ENCODE measurements at places on chromosomes 6 and 20.

- DNase-seq: no peak
These were observed 352.8 kb upstream of the SYNCRIP start for GRCh38 chr6:85995339-85996033.

- no peak for DNase-seq
These were observed 268.3 kb downstream of the TFAP2C start for GRCh38 chr20:56897318-56897957.

- DNase-seq: no peak
These were observed 153.6 kb downstream of the ZFAND3 start for GRCh38 chr6:37972994-37973757.

DNA sequence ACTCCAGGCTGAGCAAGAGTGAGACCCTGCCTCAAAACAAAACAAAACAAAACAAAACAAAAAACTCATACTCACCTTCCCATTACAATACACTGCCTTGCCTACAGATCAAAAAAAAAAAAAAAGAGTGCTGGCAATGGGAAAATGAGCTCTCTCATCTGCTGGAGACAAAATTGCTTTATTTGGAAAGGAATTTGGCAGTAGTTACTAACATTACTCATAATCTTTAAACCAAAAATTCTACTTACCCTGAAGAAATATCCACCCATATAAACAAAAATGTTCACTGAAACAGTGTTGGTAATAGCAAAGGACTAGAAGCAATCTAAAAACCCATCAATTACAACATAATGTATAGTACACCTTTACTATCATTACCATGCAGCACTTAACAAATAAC is 120.4 kb downstream of the RNGTT start:
- no peak for DNase-seq

GRCh38 chr20:50320901-50321796 is 130.5 kb downstream of the CEBPB start:
- no peak for DNase-seq

- no peak for DNase-seq
These were observed 12.2 kb downstream of the HLA-DRB5 start for GRCh38 chr6:32517654-32518445.

DNA sequence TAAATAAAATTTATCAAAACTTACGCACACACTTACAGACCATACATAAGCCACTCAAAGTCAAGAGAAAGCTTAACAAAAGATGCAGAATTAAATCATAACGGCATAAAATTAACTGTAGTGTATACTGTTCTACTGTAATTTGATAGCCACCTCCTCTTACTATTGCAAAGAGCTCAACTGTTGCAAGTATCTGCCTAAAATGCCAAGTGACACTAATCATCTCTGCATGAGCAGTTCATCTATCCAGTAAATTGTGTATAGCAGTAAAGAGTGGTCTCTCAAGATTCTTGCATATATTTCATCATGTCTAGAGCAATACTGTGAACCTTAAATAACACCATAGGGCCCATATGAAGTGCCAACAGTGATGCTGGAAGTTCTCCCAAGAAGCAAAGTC is 12.3 kb downstream of the OR2H2 start:
- DNase-seq: no peak

DNA sequence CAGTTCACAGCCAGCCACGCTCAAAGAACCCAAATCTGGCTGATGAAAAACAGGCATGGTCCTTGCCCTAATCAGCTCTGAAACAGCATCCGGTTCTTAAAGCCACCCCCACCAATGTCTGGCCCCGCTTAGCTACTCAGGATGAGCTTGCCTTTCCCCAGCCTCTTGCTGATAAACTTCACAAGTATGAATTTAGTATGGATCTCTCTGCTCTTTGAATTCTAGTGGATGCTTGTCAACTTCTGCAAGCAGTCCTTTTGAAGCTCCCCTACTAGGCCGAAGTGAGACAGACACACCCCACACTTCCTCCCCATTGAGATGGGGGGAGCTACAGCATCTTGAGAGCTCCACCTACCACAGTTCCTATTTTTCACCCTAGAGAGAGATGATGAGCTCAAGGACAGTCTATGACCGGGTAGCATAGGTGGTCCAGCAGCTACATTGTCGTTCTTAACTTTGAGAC is 36.7 kb downstream of the EBF4 start:
- no peak for DNase-seq

DNA sequence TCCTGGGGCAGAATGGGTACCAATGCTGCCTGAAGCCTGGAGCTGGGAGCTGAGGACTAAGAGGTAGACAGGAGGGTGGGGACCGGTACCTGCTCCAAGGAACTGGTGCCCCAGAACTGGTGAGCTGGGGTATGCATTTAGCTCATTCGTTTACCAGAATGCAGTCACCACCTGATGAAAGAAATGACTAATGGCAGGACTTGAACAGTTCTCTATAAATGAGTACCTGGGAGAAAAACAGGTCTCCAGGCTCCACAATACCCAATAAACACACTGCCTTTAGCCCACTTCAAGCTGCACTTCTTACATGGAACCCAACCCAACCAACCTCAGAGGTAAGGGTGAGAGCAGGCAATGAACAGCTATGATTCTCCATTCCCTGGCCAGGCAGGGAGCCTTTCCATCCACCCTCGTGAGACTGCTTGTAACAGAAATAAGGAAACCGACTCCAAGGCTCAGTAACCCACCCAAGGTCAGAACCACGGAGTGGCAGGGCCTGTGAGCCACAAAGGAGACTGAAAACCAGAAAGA is 15.4 kb downstream of the FKBP1A start:
- DNase-seq: no peak

DNA sequence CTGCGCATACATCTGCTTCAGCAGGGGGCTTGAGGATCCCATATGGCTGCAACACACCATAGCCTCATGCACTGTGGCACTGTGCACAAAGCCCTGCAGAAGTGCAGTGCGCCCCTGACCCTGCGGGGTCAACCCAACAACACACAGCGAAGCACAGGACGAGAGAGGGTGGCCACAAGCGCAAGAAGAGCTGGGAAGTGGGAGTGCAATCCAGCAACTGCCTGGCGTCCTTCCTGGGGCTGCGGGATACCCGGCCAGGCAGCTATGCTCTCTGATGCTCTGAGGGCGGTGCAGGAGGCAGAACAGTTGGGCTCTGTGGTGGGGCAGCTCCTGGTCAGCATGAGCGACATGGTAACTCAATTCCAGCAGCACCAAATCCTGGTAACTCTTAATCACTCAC is 5.6 kb upstream of the ACSS1 start:
- no peak for DNase-seq

GRCh38 chr6:158000530-158001307 is 19.1 kb downstream of the SYNJ2 start:
- peak; percentile 28 for DNase-seq

GRCh38 chr6:161242779-161243693 is 30.8 kb downstream of the AGPAT4 start:
- no peak for DNase-seq

GRCh38 chr6:81683912-81684311 is 68.6 kb downstream of the TENT5A start:
- no peak for DNase-seq

DNA sequence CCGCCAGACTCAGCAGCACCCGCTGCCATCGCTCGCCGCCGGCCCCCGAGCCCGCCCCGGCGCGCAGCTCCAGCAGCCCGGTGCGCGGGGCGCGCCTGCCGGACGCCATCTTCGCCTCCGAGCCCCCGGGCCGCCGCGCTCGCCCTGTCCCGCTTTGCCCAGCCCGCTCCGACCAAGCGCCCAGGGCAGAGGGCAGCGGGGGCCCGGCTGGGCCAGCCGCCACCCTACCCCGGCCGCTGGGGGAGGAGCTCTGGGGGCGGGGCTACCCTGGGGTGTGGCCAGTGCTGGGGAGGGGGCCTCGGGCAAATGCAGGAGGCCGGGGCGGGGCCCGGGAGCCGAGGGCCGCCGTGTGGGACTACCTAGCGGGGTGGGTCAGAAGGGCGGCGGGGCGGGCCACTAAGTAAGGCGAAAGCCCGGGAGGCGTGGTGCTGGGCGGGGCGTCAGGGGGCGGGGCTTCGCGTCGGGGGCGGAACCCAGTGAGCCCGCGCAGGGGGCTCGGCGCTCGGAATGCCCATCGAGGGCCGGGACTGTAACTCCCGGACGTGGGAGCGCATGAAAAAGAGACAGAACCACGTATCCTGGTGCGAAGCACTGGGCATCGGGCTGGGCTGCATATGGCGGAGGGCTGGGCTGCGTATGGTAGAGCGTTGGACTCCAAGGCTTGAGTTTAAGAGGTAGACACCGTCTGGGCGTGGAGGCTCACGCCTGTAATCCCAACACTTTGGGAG is at the start of gene SNTA1:
TSS of gene SNTA1 (minus strand) at position 252 of the 728 bp plus-strand sequence. CDS start at position 109, 143 bp downstream.
- DNase-seq: peak; percentile 67

- DNase-seq: no peak
These were observed 119.7 kb upstream of the PRDM1 start for GRCh38 chr6:105966481-105966880.

GRCh38 chr20:8267009-8267408 is 134.9 kb downstream of the PLCB1 start:
- no peak for DNase-seq

DNA sequence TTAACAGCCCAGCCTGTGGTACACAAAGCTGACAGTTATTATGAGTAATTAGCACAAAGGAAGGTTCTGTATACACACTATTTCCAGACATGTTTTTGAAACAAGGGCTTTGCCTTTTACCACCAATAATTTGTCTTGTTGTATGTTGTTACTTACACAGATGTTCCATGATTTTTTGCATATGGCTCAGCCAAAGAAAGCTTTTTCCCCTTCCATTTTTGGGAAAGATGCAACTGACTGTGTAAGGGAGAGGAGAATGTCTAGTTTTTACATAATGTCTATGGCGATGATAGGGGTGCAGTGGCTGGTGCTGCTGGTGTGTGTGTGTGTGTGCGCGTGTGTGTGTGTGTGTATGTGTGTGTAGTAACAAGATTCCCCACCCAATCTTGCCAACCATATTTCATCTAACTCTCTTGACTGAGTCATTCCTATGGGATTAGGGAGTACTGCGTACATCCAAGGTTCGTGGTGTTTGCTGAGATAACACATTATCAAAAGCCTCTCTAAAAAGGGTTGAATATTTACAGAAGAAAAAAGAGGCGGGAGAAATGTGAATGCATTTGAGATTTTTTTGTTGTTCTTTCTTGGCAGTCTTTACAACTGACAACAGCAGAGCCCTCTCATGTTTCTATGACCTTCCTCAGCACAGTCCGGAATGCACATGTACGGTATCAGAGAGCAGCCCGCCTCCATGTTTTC is 192.2 kb downstream of the GMPR start:
- no peak for DNase-seq

- DNase-seq: no peak
These were observed 162.4 kb downstream of the ID4 start for GRCh38 chr6:19999319-20000191.

GRCh38 chr6:22826961-22827360 is 257.6 kb downstream of the HDGFL1 start:
- no peak for DNase-seq

GRCh38 chr20:9493803-9494202 is 20.6 kb upstream of the LAMP5 start:
- DNase-seq: no peak

DNA sequence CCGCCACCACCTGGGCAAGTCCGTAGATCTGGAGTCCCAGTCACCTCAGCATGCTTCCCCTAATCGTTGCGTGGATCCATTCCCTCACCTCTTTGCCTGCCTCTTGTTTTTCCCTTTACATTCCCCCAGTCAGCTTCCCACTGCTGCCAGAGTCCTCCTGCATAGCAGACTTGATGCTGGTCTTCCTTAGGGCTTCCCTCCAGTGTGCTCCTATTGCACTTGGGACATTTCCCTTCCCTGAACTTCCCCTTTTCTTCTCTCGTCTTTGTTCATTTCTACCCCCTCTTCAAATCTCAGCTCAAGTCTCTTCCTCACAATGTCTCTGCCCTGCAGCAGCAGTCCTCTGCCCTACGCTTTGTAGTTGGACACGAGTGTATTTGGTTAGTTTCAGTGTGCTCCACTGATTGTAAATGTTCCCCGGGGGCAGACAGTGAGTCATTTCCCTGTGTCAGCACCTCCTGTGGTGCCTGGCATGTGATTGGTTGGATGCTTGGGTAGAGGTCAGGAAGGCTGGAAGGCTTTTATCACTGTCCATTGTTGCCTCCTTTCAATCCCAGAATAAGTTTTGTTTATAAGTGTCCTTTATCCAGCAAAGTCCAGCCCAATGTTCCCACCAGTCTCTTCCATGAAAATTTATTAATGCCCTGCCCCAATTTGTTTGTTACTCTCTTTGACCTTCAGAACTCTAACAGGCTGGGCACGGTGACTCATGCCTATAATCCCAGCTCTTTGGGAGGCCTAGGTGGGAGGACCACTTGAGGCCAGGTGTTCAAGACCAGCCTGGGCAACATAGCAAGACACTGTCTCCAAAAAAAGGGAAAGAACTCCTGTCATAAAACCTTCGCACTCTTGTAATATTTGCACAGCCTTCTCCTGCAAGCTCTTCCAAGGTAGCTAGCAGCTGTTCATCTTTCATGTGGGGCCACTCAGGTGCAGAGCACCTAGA is 38.3 kb downstream of the FAM120B start:
- DNase-seq: no peak

DNA sequence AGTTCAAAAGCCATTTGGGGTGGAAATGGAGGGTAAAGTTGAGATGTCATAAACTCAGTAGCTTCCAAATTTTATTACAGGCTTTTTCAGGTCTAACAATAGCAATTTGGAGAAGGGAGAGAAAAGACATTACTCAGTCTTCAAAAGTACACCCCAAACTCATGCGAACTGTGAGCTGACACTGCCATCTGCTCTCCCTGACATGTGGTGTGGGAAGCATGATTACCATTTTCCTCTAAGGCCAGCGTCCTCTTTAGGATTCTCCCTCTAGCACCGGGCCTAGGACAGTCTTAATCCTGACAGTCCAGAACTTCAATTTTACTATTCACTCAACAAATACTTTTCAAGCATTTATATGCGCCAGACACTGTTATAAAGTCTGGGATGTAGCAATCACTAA is 536.0 kb upstream of the JARID2 start:
- no peak for DNase-seq

GRCh38 chr6:90997076-90997475 is 410.2 kb upstream of the MAP3K7 start:
- no peak for DNase-seq

DNA sequence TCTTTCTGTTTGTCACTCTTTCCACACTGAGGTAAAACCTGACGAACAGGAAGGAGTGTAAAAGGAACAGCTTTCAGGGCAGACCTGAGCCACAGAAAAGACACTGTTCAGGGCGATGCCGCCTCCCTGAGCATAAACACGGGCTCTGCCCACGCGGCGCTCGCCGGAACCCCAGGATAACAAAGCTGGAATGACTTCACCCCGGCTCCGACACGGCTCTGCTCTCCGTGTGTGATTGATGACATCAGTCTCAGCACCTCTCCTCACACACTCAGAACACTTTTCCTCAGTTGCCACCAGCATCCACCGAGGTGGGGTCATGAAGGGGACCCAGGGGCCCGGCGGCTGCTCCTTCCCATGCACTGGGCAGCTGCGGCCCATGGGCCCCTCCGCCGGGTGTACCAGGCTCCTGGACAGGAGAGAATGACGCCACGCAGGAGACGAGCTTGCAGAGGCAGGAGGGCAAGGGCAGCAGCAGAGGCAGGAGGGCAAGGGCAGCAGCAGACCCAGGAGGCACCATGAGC is 43.6 kb downstream of the DLL1 start:
- no peak for DNase-seq
